ENCODE measurements at places on chromosomes 1 and 21. TPM values are rescaled to one million over a fixed set of nuclear protein-coding genes. Genes with fewer than 3 reads are reported as not detected.

The PRAMEF33 gene
- total RNA-seq = not detected

The ERRFI1 gene
- 39.7 TPM for total RNA-seq

The LRRC3 gene
- total RNA-seq = 0.85 TPM

The ATAD3B gene
- 15.8 TPM for total RNA-seq

The SELENOF gene
- 230 TPM for total RNA-seq

The ZNF683 gene
- total RNA-seq = not detected

The PPP1R12B gene
- 25.1 TPM for total RNA-seq

The IFNLR1 gene
- total RNA-seq = under 0.01 TPM

The IFT25 gene
- 19.2 TPM for total RNA-seq

Measured in regular cardiac myocyte (primary cell).